Suppressor macrophage treated with lipopolysaccharide for 4 hours (primary cell): ENCODE measurements at places on chromosomes 13 and 19.

DNA sequence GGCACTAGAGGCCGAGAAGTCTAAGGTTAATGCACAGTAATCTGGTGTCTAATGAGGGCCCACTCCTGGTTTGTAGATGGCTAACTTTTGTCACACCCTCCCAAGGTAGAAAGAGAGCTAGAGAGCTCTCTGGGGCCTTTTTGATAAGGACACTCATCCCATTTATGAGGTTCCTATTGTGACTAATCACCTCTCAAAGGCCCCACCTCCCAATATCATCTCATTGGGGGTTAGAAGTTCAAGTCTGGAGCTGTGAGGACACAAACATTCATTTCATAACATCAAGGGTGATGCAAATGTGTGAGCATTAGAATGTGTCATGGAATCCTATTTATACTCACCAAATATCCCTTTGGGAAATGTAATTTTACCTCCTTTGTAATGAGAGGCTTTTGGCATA, 79.2 kb upstream of the SLC10A2 start:
- no peak for DNase-seq

GRCh38 chr13:77114271-77114670, 87.3 kb upstream of the FBXL3 start:
- DNase-seq: no peak

DNA sequence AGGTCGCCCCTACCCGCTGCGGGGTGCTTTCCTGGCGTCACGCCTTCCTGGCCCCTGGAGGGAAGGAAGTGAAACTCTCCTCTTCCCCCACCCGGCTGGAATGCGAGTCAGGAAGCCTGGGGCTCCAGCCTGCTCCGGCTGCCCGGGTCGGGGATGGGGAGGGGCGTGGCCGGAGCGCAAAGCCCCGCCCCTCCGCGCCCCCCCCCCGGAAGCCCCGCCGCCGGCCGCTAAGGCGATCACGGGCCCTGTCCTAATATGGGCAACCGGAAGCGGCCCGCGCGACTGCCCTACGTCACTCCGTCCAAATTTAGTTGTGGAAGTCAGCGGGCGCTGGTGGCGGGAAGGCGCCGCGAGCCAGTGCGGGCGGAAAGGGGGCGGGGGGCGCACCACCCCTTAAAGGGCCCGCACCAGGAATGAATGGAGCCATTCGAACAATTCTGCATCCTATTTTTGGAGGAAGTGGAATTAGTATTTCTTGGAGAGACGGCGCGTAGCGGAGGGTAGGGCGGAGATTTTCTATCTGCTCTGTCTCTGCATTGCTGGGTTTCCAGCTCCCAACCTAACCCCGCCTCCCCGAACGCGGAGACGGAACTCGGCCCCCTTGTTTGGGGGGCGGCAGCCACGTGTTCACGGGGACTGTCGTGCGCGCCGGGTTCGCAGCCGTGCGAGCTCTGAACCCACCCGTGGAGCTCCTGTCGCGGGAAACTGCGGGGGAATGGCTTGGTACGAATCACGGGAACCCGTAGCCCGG, 1.6 kb downstream of the IER2 start:
- DNase-seq: peak; percentile 99

DNA sequence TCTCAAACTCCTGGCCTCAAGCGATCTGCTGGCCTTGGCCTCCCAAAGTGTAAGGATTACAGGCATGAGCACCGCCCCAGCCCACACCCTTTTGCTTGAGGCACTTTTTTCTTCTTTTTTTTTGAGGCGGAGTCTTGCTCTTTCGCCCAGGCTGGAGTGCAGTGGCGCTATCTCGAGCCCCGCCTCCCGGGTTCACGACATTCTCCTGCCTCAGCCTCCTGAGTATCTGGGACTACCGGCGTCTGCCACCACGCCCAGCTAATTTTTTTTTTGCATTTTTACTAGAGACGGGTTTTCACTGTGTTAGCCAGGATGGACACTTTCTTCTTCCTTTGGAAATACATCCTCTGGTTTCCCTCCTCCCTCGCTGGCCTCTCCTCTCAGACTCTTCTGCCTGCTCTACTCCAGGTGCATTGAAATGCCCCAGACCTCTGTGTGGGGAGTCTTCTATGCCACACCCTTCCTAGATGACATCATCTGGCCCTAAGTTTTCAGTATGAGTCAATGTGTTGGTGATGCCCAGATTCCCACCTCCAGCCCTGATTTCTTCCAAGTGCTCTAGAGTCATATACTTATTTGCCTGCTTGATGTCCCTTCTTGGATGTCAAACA, 20.7 kb upstream of the TPT1 start:
- DNase-seq: no peak

GRCh38 chr19:17409990-17410389, 4.6 kb upstream of the BST2 start:
- no peak for DNase-seq

- no peak for DNase-seq
These were observed 390.7 kb downstream of the LIG4 start for GRCh38 chr13:107824635-107825034.

- DNase-seq: peak; percentile 44
These were observed 237.6 kb downstream of the LACC1 start for GRCh38 chr13:44117351-44117750.

- no peak for DNase-seq
These were observed 2.8 kb downstream of the EVI5L start for GRCh38 chr19:7832781-7833180.

- no peak for DNase-seq
These were observed 1.6 kb upstream of the RAB11B start for GRCh38 chr19:8388612-8388958.

DNA sequence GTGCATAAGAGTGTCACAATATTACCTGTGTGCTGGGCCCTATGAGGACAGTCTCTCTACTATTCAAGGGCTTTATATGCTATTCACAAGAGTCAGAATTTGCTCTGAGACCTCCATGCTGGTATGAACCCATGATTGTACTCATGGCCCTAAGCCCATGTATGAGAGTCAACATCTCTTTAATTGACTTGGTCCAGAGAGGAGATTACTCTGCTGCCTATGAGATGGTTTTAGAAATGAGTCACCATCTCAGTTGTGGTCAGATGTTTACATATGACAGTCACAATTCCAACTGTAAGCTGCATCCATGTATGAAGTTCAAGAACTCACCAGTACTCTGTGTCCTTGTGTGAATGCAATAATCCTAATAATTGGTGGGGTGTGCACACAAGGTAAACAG, 19.9 kb upstream of the ZNF208 start:
- DNase-seq: no peak

DNA sequence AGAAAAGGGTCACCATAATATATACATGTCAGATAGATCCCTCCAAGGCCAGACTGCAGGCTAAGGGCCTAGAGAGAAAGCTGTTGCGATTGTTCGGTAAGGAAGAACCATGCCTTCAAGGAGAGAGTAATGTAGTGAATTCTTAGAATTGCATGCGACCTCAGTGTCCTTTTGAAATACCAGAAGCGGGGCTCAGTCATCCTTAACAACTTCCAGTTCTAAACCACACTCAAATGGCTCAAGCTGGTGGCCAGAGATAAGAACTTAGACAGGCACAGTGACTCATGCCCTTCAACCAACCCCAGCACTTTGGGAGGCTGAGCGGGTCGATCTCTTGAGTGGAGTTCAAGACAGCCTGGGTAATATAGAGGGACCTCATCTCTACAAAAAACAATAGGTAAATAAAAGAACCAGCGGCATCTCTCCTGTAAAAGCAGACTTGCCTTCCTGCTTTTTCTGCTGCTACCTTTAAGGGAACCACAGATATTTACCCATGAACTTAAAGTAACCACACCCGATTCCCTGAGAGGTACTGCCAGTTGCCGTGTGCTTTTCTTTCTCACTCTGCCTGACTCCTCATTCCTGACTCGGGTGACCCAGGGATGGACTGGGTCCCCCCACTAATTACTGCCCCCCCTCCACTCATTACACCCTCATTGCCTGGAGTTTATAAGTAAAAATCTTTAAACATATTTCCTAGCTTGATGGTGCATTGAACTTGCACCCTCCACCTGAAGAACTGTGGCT, 15.4 kb upstream of the SIGLEC6 start:
- DNase-seq: peak; percentile 52

DNA sequence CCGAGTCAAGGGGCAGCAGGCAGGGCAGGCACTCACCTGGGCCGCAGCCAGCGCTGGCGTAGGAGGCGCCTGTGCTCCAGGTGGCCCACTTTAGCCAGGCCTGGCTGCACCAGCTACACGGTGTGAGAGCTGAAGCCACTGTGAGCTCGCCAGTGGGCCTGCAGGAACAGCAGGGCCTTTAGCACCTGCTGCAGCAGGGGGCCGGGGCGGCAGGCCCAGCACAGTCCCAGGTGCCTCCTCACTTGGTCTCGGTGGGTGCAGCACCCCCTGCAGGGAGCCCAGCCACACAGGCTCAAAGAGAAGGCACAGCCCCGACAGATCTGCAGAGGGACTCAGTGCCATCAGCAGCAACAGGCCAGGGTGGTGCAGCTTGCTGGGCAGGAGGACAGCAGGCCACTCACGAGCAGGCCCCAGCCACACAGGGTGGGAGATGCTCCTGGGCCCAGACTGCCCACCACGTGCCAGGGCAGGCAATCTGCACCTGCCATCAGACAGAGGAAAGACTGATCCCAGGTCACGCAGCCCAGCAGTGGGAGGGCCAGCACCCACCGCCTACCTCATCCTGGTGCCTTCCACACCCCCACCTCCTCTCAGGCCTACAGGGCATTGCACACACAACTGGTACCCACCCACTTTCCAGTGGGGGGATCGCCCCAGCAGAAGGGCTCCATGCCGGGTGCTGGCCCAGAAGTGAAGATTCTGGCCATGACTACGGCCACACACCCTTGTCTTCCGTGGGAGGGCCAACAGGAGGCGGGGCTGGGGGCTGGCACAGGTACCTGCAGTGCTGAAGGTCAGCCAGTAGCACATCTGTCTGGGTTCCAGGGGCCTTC, 15.8 kb downstream of the ARHGAP33 start:
- no peak for DNase-seq

DNA sequence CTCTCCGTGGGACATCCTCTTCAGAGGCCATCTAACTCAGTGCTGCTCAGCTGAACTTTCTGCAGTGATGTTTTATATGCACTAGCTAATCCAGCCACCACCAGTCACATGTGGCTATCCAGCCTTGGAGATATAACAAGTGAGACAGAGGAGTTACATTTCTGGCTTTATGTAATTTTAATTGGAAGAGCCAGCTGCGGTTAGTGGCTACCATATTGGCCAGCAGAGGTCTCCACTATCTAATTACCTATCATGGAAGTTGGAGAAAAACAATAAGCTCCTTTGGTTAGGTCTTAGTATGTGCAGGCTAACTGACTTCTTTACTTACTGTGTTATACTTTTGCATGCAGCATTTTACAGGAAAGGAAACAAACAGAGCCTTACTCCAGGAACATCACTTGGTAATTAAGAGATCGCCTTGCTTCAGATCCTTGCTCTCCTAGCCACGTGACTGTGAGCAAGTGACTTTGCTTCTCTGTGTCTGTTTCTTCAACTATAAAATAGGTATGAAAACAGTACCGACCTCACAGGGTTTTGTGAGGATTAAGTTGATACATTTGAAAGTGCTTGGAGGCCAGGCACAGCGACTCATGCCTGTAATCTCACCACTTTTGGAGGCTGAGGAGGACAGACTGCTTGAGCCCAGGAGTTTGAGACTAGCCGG, 1.6 kb upstream of the KLK10 start:
- DNase-seq: peak; percentile 51

DNA sequence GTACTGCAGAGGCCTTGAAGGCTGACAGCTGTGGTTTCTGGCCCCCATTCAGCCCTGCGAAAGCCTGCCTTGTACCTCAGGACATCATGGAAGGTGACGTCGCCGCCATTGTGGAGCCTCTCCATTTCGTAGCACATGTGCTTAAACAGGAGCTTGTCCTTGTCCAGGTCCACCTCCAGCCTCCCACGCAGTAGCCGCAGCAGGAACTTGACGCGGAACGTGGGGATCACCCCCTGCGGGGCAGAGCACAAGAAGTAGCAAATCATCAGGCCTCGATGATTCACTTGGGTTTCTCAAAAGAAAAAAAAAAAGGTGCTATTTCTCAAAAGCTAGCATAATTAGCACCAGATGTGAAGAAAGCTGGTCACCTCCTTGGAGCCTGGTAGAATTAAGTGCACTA, 351.0 kb downstream of the NALCN start:
- DNase-seq: no peak

GRCh38 chr19:10660346-10660745, 6.2 kb downstream of the ILF3 start:
- DNase-seq: no peak

DNA sequence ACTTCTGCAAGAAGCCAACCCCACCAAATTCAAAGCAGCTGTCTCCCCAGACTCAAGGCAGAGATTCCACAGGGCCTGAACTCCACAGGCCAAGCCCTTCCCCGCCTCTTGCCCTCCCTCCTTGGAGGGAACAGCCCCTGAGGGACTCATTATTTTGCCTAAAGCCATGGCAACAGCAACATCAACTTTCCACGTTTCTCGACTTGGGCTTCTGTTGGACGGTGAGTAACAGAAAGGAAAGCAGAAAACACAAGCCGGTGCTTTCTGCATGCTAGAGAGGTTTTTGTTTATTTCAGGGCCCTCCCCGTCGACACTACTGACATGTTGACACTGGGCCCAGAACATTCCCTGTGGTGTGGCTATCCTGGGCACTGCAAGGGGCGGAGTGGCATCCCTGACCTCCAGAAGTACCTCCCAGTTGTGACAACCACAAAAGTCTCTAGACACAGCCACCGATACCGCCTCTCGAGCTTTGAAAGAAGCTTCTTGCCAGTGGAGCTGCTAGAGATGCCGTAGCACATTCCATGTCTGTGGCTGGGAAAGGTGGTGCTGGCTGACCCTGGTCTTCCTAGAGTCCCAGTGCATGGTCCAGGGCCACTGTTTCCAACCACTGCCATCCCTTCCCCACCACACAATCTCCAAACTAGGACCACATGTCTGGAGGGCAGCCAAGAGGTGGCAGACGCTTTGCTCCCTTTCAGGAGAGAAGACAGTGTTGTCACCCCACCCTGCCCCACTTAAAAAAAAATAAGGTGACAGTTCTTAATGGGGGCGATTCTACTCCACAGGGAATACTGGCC, 12.8 kb downstream of the CAPS start:
- DNase-seq: no peak

- DNase-seq: no peak
These were observed 7.7 kb downstream of the MEX3D start for GRCh38 chr19:1560286-1560882.

DNA sequence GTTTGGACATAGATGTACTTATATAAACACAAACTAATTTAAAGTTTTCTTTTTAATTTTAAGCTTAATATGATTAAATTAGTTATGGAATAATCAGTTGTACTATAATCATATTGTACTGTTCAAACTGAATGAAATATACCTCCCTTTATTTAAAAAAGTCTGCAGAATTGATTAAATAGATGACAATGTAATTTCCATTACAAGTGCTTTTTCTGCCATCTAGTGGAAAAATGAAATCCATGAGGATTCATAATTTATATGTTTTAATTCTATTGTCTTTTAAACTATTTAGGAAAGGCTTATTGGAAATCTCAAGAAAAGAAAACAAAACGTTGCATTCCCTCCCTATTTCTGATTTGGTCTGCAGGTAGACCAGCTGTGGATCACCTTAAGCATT, 30.9 kb downstream of the MZT1 start:
- peak; percentile 26 for DNase-seq

DNA sequence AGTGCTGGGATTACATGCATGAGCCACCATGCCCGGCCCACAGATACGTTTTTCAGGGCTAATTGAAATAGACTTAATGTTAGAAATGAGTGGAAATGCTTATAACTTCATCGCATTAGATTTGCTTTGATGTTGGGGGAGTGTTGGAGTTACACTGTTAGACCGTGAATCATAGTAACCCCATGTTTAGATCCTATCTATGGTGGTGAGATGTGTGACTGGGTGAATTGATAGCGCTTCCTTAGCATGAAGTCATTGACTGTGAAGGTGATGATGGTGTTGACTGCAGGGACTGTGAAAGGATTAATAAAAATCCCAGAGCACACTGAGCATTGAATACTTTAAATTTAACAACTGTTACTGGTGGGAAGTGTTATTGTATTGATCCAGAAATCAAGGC, 1.7 kb downstream of the ZNF264 start:
- no peak for DNase-seq
